Muscle of back (tissue), 13 donors: ENCODE measurements at places on chromosomes 1 and 21.
A peak's percentile ranks its signal among the peaks of the same experiment; 100 is the strongest.

DNA sequence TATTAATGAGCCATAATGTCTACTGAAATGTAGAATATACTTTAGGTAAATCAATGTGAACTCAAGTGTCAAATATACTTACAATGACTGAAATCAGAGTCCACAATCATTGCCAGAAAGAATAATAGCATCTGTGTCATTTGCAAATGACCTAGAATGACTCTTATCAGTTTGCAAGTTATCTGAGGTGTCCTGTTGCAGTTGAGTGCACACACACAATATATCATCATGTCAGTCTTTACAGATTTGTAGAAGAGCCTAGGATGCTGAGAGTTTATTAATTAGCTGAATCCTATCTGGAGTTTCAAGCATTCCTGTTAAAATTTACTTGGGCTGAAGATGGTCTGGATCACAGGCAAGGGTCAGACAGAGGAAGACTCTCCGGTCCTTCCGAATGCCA is 324.0 kb upstream of the GREM2 start:
- no peak for DNase-seq

DNA sequence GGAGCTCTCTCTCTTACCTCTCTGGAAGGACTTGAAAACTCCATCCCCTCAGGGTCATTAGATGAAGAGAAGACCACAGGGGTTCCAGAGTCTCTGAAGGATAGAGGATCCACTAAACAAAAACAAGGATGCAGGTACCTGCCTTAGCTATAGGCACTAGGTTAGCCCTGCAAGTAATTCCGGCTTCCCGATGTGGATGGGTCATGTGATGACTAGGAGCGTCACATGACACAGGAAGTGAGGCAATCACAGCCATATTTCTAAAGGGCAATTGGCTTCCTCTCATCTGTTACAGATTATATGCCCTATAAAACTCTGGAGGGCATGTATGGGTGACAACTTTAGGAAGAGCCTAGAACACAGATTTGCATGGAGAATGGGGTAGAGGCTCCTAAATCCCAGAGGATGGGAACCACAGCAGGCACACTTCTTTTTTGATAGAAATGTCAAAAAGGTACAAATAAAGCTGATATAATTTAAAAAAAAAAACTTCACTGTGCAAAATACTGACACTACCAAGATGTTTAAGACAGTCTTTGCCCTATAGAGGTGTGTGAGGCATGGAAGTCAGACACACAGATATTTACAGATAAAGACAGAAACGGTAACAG is 14.1 kb downstream of the ENTREP3 start:
- peak; percentile 89 for DNase-seq

- no peak for DNase-seq
Measured at GRCh38 chr1:168135921-168136708, 615 bp downstream of the GPR161 start.

- DNase-seq, result no peak
Measured at GRCh38 chr1:46180082-46180616, 3.9 kb upstream of the P3R3URF start.

- no peak for DNase-seq
Measured at GRCh38 chr1:227545361-227545760, 18.0 kb upstream of the ZNF678 start.

GRCh38 chr1:184260382-184260781 is 126.4 kb upstream of the C1orf21 start:
- DNase-seq, result no peak

- peak; percentile 19 for DNase-seq
Measured at GRCh38 chr1:65265651-65266351, 43.5 kb upstream of the DNAJC6 start.

DNA sequence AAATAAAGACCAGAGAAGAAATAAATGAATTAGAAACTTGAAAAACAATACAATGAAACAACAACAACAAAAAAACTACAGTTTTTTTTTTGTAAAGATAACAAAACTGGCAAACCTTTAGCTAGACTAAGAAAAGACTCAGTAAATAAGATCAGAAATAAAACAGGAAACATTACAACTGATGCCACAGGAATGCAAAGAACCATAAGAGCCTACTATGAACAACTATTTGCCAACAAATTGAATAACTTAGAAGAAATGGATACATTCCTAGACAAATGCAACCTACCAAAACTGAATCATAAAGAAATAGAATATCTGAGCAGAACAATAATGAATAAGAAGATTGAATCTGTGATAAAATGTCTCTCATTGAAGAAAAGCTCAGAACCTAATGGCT is 742.0 kb downstream of the ADGRL2 start:
- DNase-seq, result no peak

GRCh38 chr21:27532076-27532475 is 565.2 kb upstream of the ADAMTS5 start:
- DNase-seq, result peak; percentile 75
